Motor neuron (in vitro differentiated cells): ENCODE measurements at places on chromosomes 12 and 14.

- no peak for ATAC-seq
These were observed 201.0 kb upstream of the GZMB start for GRCh38 chr14:24834956-24835355.

GRCh38 chr14:24883576-24883975 is 166.4 kb downstream of the STXBP6 start:
- ATAC-seq = no peak

DNA sequence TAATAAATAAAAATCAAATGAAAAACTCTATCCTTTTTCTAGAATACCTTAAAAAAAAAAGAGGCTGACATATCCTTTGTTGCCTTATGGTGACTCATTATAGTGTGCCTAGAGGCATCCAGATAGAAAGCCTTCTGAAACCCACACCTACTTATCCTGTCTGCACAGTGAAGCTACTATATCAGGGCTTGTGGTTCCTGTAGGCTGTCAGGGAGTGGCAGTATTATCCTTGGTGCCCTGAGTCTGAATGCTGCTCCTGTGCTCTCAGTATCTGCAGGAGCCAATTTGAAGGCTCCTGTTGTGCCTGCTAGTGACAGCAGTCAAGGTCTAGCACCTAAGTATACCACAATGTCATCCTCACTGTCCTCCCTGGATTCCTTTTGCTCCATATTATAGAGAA is 168.4 kb upstream of the AVPR1A start:
- ATAC-seq = peak; percentile 27

- no peak for ATAC-seq
These were observed 39.8 kb downstream of the GPR68 start for GRCh38 chr14:91204657-91205056.

GRCh38 chr12:95963096-95963495 is 20.0 kb downstream of the AMDHD1 start:
- ATAC-seq = no peak

DNA sequence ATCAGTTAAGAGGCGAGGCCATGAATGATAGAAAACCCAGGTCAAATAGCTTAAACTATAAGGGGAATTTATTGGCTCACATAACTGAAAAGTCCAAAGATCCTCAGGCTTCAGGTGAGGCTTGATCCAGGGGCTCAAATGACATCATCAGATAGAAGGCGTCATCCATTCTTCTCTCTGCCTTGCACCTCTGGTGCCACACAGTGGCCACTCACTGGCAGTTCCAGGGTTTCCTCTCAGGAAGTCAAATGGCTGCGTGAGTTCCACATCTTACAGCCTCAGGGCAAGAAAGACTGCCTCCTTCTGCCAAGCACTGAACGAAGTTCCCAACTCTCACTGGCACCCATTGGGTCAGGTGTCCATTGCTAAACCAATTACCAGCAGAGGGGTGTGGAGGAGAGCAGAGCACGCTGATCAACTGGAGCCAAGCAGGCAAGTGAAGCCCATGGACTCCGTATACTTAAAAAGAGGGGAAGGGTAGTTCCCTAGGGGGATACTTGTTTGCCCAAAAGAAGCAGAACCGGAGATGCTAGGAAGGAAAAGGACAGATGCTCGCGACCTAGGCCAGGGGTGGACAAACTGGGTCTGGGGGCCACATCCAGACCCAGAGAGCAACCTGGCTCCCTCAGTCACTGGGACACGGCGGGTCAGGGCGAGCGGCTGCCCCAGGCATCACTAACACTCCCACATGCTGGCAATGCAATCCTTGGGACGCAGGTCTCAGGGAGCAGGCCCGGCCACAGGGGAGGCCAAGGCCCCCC is 69.3 kb downstream of the SERPINA3 start:
- no peak for ATAC-seq

- no peak for ATAC-seq
These were observed 7.3 kb downstream of the PAN2 start for GRCh38 chr12:56326533-56326932.

DNA sequence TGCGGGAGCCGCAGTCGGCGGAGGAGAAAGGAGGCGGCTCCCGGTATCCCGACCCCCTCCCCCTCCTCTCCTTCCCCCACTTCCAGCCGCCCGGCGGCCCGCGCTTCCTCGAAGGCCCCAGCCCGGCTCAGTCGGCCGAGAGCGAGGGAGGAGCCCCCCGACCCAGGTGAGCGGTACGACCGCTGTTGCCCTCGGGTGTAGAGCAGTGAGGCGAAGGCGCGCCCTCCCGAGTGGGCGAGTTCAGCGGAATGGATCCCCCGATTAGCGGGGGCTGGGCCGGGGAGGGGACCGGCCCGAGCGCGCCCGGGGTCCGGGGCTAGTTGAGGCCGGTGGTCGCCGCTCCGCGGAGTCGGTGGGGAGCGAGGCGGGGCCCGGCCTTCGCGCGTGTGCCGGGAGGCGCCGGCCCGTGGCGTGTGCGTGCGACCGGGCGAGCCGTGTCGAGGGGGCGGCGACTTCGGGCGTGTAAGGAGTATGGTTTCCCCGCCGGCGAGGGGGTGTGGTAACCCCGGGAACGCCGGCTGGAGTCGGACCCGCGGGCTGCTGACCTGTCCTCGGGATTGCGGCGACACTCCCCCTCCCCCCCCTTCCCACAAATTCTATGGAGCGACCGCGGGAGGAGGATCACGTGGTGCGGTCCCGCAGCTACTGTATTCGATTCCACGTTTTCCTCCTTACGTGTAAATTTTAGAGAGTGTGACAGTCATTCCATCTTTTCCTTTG is 501 bp downstream of the RIMKLB start:
- peak; percentile 57 for ATAC-seq

DNA sequence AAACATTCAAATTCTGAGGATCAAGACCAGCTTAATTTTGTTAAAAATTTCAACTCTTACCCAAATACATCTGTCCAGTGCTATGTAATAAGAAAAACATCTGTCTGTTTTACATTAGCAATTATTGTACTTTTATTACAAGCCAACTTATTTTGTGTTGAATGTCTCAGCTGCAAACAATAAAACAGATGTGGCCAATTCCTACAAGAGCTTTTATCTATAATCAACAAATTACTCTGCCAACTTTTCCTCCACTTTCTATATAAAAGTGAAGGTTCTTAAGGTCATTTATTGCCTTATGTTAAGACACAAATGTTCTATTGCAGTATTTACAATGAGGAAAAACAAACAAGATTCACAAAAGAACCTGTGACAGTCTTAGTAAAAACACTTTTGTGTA is 72.7 kb downstream of the NOVA1 start:
- no peak for ATAC-seq
